Activated naive CD4-positive, alpha-beta T cell (primary cell): ENCODE measurements at places on chromosomes 5 and 9.

DNA sequence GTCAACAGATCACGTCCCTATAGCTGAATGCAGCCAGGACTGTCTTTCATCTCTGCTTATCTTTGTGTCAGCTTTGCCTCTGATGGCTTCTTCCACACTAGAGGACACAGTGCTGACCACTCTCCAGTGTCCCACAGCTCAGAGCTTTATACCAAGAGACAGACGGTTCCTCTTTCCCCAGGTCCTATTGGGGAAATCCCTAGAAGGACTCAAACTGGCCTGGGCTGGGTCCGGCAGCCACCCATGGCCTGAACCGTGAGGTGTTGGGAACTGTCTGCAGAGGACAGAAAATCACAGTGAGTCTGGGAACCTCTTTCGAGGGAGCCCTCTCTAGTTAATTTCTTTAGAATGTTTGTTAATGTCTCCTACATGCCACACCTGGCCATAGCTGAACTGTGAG lies 68.3 kb upstream of the SHB start:
- DNase-seq, result no peak

- no peak for DNase-seq
Measured at GRCh38 chr9:134595014-134595413, 46.6 kb upstream of the COL5A1 start.

DNA sequence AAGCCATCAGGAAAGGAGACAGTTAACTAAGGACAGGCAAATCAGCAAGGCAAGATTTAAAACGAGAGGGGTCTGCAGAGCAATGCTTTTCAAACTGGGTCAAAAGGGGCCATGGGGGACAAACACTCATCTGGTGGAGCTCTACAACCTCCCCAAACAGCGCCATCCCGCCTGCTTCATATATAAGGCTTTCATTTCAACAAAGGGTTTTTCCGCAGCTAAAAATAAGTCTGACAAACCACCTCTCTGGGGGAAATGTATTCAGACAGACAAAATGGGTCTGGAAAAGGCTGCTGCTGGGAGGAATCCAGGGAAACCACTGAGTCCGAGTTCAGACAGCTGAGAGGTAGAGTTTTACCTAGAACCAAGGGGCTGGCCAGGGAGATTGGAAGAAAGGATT lies 8.3 kb upstream of the SEPTIN8 start:
- DNase-seq, result no peak

DNA sequence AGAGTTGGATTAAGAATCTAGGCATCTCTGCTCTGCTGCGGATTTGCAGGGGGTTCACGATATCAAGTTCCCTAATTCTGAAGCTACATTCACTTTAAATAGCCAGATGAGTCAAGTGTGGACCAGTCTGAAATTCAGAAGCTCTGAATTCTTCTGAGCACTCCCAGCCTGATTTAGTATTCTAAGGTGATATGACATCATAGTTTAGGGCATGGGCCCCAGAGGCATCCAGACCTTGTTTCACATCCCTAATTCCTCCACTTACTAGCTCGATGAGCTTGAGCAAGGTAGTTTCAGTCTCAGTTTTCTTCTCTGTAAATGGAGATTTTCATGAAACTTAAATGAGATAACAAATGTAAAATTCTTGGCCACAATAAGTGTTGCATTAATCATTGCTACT lies 65.2 kb downstream of the TMEM167A start:
- no peak for DNase-seq

DNA sequence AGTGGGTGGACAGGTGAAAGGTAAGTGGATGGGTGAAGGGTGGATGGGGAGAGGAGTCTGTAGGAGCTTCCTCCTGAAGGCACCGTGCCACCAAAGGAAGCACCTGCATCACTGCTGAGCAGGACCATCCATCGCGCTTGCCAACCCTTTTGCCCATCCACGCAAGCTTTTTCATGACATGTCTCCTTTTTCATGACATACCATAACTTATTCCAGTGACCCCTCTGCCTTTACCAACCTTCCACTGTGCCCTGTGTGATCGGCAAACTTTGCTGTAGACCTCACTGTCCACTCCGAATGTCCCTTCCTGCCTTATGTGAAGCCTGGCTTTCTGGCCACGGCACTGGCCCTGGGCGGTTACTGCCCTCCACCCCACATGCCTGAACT lies 13.4 kb downstream of the FLT4 start:
- no peak for DNase-seq

- DNase-seq, result no peak
Measured at GRCh38 chr9:129322022-129322621, 144.1 kb upstream of the IER5L start.

GRCh38 chr9:136546697-136547501 lies 1.1 kb upstream of the NOTCH1 start:
- no peak for DNase-seq

DNA sequence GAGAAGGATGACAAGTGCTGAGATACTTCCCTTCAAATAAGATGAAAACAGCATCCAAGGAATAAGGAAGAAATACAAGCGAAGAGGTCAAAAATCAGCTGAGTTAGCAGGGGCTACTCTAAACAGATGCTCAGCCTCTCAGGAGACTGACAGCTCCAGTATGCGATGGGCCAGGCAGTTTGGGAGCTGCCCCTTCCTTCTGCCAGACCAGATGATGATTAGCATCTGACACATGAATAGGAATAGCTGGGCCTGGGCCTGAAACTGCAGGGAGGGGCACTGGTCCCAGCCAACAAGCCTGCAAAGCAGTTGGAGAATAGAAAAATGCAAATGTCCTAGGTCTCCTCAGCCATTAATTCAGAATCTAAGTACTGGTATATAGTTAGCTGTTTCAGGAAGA lies 13.1 kb upstream of the MAP3K1 start:
- no peak for DNase-seq

DNA sequence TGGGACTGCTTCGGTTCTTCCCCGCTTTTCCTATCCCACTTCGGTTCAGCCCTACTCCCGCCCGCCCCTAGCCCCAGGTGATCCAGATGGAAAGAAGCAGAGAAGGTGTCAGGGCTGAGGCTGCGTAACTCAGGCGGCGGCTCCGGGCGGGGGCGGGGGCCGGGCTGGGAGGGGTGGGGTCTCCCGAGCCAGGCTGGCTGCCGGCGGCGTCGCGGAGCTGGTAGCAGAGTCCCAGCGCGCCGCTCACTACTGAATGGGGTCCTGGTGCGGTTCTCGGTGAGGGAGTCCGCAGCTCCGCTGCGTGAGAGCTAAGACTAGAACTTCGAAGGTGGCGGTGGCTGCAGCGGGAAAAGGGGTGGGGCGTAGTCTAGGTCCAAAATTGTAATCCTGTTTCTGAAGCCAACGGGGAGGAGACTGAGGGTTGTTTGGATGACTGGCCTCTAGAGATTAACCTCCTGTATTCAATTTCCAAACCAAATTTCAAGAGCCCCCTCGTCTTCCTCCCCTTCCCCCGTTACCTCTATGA lies 1.4 kb downstream of the PRR16 start:
- no peak for DNase-seq

- peak; percentile 40 for DNase-seq
Measured at GRCh38 chr5:131635684-131636572, 899 bp upstream of the RAPGEF6 start.

DNA sequence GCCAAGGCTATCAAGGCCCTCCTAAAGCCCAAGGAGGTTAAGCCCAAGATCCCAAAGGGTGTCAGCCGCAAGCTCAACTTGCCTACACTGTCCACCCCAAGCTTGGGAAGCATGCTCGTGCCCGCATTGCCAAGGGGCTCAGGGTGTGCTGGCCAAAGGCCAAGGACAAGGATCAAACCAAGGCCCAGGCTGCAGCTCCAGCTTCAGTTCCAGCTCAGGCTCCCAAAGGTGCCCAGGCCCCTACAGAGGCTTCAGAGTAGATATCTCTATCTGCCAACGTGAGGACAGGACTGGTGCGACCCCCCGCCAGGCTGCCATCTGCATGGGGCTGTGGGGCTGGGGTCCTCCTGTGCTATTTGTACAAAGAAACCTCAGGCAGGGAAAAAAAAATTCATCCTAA lies 3.3 kb downstream of the HOMER1 start:
- DNase-seq, result no peak

GRCh38 chr9:132026932-132027585 lies 52.6 kb downstream of the MED27 start:
- DNase-seq, result no peak

DNA sequence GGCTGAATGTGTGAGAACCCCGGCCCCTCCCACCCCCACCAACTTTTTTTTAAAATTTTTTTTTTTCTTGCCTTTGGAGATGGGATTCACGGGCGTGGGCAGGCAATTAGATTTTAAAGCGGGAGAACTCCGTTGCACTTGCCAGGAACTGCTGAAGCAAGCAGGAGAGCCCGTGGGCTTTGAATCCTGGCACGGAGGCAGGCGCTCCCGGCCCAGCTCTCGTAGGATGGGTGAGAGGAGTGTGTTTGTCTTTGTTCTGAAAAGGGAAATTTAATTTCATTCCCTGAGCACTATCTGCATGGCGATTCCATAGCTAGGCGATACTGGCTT lies 54.3 kb upstream of the BOD1 start:
- DNase-seq, result no peak

DNA sequence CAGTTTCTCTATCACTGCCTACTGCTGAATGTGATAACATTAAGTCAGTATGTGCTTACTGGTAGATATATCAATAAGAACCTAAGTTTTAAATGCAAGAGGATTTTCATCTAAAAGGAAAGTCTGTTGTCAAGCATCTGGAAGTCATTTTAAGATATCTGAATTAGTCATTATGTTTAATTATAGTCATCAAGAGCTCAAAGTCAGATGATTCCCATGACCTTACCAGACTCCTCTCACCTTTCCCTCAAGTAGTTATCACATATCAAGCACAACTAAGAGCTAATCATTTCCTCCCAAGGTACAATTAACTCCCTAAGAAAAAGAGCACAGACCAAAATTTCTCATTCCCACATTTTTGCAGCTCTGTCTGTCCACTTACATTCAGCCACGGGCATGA lies 45.5 kb downstream of the PUM3 start:
- DNase-seq, result no peak

DNA sequence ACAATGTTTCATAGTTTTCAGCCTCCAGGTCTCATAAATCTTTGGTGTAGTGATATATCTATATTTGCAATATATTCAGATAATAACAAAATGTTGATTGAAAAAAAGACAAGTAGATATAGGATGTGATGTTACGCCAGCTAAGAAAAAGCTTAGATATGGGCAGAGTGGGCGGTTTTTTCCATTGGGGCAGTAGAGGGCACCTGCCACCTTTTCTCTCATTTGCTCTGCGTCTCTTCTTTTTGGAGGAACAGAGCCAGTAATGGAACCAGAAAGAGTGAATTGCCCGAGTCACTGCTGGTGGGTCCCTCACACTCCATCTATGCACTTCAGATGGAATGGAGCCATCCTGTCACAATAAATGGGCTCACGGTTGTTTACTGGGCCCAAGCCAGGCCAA lies 62.1 kb upstream of the FANCC start:
- no peak for DNase-seq

- no peak for DNase-seq
Measured at GRCh38 chr9:76812591-76812990, 48.4 kb downstream of the PCA3 start.

DNA sequence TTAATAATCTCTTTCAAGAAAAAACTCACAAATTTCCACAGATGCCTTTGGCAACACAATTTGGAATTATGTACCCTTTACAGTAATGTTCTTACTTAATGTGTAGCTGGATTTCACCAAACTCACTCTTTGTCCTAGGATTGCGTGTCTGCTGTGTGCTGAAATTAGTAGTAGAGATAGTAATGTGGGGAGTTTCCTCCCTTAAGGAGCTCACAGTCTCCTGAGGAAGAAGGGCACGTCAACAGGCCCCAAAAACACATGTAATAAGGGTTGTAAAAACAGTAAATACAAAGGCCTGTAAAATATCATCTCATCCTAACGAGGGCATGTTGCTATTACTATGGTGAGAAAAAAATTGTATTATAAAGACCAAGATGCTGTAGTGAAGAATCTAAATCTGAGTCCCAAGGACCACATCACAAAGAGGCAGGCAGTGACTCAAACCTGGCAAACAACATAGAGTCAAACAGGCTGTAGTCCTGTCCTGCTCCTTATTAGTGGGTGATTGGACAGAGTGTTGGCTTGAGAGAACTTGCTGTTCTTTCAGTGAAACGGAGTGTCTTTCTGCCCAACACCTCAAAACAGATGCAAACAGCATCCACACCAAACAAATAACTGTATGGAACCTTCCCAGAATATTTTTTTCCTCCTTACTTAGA lies 83.2 kb upstream of the PAPPA start:
- DNase-seq, result no peak

DNA sequence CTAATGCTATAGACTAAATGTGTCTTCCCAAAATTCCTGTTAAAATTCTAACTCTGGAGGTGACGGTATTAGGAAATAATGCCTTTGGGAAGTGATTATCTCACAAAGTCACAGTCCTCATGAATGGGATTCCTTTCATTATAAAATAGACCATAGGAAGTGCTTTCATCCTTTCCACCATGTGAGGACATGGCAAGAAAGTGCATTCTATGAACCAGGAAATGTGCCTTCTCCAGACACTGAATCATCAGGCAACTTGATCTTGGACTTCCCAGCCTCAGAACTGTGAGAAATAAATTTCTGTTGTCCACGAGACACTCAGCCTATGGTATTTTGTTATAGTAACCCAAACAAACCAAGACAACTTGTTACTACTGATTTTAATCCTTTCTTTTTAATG lies 582.4 kb upstream of the C9orf72 start:
- no peak for DNase-seq

GRCh38 chr9:99336531-99336930 lies 114.4 kb downstream of the SEC61B start:
- DNase-seq, result no peak

DNA sequence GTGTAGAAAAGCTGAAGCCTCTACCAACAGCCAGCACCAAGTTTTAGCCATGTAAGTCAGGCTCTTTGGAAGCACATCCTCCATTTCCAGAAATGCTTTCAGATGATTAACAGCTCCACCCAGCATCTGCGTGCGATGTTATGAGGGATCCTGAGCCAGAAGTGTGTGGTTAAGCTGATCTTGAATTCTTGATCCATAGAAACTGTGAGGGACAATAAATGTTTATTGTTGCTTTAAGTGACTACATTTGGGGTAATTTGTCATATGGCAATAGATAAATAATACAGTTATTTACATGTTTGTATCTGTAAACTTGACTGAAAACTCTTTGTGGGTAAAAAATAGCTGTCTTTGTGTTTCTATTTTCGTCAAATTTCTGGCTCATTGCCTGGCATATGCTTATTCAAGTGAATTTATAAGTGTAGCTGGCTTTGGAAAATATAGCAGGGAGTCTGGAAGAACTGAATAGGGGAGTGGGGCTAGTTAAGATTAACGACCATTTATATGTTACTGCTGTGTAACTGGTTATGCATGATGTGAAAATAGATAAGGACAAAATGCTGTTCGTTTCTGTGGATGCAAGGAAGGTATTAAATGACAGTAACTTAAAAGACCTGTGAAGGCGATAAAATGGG lies 234.1 kb downstream of the LRRC70 start:
- DNase-seq, result no peak

DNA sequence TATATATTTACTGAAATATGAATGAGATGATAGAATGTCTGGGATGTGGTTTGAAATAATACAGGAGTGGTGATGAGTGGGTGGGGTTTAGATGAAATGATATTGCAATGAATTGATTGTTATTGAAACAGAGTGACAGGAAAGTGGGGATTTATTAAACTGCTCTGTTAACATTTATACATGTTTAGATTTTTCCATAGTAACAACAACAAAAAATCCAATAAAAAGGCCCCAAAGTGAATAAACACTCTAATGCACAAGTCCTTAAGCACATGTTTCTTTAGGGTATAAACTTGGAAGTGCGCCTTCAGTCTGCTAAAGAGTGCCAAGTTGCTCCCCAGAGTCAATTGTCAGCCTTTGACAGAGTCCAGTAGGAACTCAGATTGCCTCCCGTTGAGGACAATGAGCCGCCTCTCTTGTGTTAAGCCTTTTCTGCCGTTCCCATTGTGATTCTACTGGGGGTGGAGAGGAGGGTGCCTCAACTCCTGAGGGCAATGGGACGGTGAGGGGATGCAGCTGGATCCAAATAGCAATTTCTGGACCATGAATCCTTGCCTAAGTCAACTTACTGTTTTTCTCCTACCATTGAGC lies 112.3 kb downstream of the SLC28A3 start:
- no peak for DNase-seq
